ENCODE measurements at places on chromosomes 12 and 14.

- no peak for ATAC-seq
Measured at GRCh38 chr12:1201030-1201429, 210.0 kb downstream of the ERC1 start.

- peak; percentile 14 for ATAC-seq
Measured at GRCh38 chr12:789852-790563, 37.6 kb downstream of the WNK1 start.

DNA sequence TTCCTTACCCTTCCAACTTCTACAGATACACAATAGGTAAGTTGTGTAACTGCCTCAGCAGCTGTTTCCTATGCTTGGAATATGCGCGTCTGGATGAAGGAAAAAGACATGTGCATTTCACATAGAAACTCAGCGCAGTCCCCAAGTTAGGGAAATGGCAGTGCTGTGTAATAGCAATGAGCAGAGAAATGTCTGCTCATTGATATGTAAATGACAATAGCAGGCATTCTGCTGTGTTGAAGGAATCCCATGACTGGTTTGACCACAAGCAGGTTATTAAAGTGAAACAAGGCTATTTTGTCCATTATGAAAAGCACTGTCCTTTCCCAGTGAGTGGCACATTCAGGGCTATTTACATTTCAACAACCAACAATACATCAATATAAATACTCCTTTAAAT, 106.6 kb downstream of the BTG1 start:
- ATAC-seq: no peak

- ATAC-seq: no peak
Measured at GRCh38 chr12:42166501-42166900, 21.8 kb upstream of the GXYLT1 start.

- no peak for ATAC-seq
Measured at GRCh38 chr14:75238756-75239455, 39.7 kb upstream of the FOS start.

DNA sequence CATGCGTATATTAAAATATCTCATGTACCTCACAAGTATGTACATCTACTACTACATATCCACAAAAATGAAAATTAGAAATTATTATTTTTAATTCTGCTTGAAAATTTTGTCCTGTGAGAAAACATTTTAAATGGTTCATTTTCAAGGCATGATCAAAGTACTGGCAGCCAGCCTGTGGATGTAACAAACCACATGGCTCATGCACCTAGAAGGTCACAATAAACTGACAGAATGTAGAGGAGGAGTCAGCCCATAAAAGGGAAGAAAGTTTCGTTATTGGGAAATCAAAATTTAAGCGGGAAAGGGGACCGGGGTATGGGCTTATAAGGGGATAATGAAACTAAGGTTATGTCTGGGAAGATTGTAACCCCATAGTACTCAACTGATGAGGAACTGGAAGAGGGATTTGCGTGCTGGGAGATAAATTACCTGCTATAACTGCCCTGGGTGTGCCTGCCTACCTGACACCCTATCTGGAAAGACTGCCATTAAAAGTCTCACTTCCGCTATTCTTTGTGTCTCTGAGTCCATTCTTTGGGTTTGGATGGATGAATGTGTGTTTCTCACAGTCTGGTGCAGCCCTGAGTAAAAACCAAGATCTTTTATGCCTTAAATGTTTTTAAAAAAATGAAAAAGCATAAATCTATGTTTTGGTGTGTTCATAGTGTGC, 62.2 kb upstream of the PCED1B start:
- ATAC-seq: no peak

GRCh38 chr12:57340104-57340503, 89.1 kb upstream of the STAC3 start:
- no peak for ATAC-seq

GRCh38 chr12:113471619-113472171, at the start of gene LHX5:
LHX5 (minus strand) TSS chr12:113471871; CDS start chr12:113471498, 373 bp downstream.
- ATAC-seq: no peak

GRCh38 chr14:95765051-95765450, 51.1 kb upstream of the TCL1A start:
- ATAC-seq: no peak

DNA sequence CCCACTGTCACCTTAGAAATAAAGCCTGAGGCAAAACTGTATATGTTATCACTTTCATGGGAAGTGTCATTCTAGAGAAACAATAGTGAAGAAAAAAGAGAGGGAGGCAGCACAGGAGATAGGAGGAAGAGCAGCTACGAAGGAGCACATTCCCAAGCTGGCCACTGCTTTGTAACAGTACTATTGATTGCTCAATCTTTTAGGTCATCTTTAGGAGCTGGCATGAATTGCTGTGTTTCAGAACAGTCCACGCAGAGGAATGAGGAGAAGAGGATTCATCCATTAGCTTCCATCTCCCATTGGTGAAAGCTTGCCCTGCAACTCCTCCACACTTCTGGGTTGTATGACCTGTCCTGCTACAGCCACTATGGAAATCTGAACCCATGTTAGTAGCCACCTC, 372.5 kb upstream of the DDHD1 start:
- no peak for ATAC-seq

DNA sequence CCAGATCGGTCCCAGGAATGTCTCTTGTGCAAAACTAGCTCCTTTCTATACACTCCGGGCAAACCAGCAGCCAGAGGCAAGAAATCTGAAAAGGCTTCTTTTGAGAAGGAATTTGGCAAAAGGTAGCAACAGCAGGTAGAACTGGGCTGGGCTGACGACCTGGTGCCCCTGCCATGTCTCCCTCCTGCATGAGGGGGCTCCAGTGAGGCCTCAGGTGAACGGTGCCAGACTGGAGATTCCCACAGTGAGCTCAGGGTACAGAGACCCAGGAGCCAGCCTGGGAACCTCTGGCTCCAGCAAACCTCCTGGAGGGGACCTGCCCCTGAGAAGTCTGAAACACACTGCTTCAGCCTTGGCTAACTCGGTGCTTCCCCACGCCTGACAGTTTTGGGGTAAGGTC, 10.8 kb downstream of the ITPK1 start:
- no peak for ATAC-seq

DNA sequence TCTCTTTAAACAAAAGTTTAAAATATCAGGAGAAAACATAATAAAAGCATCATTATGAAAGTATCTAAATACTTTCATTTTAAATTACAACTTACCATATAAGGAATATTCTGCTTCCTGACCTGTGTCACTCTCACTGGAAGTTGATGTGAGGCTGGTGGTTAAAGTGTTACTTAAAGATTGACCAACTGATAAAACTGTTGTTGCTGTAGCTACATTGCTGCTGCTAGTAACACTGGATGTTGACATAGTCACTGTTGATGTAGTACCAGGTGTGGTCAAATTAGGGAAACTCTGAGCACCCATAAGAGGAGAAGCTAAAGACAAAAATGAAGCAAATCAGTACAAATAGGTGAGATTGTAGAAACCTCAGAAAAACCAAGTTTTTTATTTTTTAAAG, 79.9 kb downstream of the HECTD1 start:
- ATAC-seq: peak; percentile 89

- ATAC-seq: peak; percentile 90
Measured at GRCh38 chr14:61860294-61860918, 98.2 kb downstream of the SNAPC1 start.

DNA sequence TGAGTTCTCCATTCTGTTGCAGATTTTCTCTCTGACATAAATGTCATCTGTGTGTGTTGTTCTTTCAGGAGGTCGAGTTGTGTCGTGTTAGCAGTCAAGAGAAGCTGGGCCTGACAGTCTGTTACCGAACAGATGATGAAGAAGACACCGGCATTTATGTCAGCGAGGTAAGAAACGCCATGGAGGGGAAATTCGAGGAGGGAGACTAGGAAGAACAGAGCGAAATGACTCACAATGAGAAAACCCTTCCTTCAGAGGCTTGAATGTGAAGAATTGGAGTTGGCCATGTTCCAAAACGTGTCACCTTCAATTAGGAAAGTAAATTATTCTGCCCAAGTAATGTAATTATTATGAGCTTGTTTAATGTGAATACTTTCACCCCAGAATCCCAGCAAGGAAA, 364.5 kb downstream of the PDZRN4 start:
- ATAC-seq: no peak

DNA sequence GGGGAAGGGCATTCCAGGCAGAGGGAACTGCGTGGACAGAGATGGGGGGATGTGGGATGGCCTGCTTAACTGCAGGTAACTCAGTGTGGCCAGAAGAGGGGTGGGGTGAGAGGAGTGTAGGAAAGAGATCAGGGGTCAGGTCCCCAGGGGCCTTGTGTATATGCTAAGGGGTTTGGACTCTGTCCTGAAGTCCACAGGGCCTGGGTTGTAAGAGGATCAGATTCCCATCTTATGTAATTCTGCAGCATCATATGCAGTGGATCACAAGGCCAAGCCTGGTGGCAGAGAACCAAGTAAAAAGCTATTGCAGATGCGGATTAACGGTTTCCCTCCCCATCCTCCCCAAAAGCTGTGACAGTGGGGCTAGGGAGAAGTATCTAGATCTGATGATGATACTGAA, 8.7 kb downstream of the TCTN1 start:
- ATAC-seq: no peak

DNA sequence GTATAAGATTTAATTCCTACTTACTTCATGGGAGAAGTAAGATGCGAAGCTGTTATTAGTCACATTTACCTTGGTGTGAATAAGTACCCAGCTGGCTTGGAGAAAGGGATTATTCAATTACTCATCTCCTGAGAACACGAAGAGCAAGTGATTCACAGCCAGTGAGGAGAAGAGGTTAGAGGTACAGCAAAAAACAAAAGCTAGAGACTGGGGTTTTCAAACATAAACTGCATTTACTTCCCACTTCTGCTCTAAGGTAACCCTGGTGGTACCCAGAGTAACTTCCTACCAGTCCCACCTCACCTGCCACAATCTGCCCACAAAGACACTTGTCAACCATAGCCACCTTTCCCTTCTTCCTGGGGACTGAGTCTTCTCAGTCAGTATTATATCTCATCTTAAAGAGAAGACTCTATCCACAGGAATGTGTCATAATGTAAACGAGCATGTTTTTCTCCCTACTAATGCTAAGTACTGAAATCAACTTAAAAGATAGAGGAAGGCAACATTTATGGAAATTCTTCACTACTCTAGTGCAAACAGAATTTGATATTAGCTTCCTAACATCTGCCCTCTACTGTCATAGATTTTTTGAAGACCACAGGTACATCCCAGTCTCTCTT, 6.0 kb upstream of the IL22 start:
- ATAC-seq: peak; percentile 87

- ATAC-seq: no peak
Measured at GRCh38 chr12:2008677-2009076, 4.4 kb upstream of the DCP1B start.

GRCh38 chr12:4118017-4118510, 155.5 kb upstream of the CCND2 start:
- ATAC-seq: no peak

DNA sequence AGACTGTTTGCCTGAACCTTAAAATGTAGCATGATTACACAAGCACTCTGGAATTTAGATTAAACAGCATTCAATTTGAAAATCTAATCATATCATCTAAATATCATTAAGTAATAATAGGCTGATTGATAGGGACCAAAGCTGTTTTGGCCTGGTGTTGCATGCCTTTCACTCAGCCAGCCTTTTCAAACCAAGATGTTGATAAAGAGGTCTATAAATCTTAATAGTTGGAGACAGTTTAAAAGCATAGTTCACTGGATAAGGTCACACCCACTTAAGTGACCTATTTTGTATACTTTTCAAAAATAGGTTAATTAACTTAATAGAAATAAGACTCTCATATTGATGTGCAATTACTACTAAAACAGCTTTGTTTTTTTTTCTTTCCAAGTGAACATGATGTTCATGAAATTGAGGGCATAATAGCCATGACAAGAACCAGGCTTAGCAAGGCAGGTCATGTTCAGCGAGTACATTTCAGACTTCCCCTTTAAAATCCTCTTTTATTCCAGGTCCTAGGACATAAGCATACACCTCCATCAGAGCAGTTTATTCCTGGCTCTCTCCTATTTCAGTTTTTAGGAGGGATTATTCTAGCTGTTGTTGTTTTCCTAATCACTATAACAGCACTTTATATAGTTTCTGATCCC, 349.0 kb downstream of the RAD51B start:
- no peak for ATAC-seq

GRCh38 chr14:20618271-20618749, 23.2 kb downstream of the OR6S1 start:
- no peak for ATAC-seq

- ATAC-seq: no peak
Measured at GRCh38 chr12:44358636-44359035, 517.5 kb downstream of the NELL2 start.

GRCh38 chr12:62267480-62267879, 7.3 kb downstream of the USP15 start:
- no peak for ATAC-seq

GRCh38 chr12:93415723-93416464, 25.9 kb downstream of the UBE2N start:
- no peak for ATAC-seq

- ATAC-seq: no peak
Measured at GRCh38 chr14:94344389-94344788, 21.3 kb upstream of the SERPINA6 start.

- ATAC-seq: no peak
Measured at GRCh38 chr12:100845095-100845494, 50.5 kb downstream of the ANO4 start.

DNA sequence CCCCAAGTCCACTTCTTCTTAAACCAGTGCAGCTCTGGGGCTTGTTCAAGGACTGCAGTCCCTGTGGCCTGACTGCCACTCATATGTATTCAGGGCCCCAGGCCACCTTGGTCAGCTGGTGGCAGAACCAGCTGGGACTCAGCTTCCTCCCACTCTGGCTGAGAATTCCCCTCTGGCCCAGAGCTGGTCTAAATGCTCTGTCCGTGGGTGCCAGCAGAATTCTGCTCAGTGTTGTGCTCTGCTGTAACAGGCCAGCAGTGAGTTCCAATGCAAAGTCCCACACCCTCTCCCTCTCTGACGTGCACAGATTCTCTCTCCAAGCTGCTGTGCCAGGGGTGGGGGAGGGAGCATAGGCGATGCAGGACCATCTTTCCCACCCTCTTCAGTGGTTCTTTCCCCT, 210.4 kb upstream of the RGS6 start:
- no peak for ATAC-seq

DNA sequence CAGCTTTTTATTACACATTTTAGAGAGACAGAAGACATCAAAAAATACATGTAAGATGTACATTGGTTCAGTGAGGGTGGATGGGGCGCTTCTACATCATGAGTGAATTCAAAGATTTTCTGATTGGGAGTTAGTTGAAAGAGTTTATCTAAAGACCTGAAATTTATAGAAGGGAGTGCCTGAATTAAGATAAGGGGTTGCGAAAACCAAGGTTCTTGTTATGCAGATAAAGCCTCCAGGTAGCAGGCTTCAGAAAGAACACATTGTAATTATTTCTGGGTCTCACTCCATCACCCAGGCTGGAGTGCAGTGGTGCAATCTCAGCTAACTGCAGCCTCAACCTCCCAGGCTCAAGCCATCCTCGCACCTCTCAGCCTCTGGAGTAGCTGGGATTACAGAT, 26.2 kb upstream of the TMPO start:
- no peak for ATAC-seq
